ENCODE measurements at places on chromosomes 5 and 9. TPM values are rescaled to one million over a fixed set of nuclear protein-coding genes. Genes with fewer than 3 reads are reported as not detected.

DNA sequence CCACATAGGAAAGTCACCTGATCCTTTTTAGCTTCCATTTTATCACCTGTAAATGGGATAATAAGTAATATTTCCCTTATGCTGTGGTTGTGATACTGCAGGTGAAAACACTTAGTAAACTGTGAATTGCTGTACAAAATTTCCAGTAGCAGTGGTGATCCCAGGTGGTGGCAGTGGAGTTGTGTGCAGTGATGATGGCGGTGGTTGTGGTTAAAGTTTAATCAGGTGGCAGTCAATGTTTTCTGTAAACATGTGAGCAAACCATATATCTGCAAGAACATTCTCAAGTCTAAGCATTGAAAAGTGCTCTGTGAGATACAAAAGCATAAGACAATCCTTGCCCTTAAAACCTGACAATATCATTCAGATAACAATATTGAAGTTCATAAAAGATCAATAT, 480.2 kb downstream of the RASEF start:
- no peaks in the 10 kb centered on the region for H3K36me3 ChIP-seq
- no peak overlapping the region for H3K4me3 ChIP-seq
- DNase-seq, result no peak
- peaks cover 7% of the 10 kb centered on the region for H3K27me3 ChIP-seq
- no peak overlapping the region for H3K27ac ChIP-seq
- no peaks in the 10 kb centered on the region for H3K4me1 ChIP-seq

The LECT2 gene
- not detected for total RNA-seq

DNA sequence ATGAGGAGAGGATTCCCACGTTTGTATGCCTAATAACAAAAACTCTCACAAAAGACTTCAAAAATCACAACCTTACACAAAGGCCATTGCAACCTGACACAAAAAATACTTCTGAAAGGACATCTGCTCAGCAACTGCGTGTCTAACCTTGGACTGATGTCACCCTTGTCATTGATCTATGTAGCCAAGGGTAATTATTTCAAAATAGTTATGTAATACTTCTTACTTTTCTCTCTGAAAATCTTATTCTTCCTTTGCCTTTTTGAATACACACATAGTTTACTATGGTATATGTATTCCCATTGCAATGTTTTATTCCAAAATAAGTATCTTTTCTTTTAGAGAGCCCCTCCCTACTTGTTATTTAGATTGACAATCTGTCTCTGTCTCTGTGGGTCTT, 355.3 kb downstream of the MSX2 start:
- H3K4me1 ChIP-seq, result no peaks in the 10 kb centered on the region
- no peak overlapping the region for H3K4me3 ChIP-seq
- H3K27me3 ChIP-seq, result no peaks in the 10 kb centered on the region
- no peak overlapping the region for H3K27ac ChIP-seq
- H3K36me3 ChIP-seq, result no peaks in the 10 kb centered on the region

DNA sequence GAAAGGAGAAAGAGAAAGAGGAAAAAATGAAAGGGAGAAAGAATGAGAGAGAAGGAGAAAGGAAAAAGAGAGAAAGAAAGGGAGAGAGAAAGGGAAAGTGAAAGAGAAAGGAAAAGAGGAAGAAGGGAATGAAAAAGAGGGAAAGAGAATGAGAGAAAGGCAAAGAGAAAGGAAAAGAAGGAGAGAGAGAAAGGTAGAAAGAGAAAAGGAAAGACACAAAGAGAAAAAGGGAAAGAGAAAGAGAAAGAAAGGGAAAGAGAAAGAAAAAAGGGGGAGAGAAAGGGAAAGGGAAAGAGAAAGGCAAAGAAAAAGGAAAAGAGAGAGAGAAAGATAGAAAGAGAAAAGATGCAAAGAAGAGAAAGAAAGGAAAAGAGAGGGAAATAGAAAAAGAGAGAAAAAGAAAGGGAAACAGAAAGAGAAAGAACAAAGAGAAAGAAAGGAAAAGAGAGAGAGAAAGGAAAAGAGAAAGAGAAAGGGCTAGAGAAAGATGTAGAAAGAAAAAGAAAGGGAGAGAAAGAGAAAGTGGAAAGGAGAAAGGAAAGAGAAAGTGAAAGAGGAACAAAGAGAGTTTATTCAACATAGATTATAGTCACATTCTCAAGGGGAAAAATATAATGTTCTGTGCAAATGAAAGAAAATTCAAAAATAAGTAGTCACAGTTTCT, 165.2 kb downstream of the TMEM38B start:
- DNase-seq, result no peak
- H3K36me3 ChIP-seq, result no peaks in the 10 kb centered on the region
- H3K4me1 ChIP-seq, result no peaks in the 10 kb centered on the region
- no peaks in the 10 kb centered on the region for H3K27me3 ChIP-seq
- no peak overlapping the region for H3K27ac ChIP-seq
- no peak overlapping the region for H3K4me3 ChIP-seq

DNA sequence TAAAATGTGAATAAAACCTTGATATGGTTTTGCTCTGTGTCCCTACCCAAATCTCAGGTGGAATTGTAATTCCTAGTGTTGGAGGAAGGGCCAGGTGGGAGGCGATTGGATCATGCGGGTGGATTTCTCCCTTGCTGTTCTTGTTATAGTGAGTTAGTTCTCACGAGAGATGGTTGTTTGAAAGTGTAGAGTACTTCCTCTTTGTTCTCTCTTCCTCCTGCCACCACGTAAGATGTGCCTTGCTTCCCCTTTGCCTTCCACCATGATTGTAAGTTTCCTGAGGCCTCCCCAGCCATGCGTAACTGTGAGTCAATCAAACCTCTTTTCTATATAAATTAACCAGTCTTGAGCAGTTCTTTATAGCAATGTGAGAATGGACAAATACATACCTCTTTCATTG, 34.9 kb downstream of the TARS1 start:
- no peak overlapping the region for H3K27ac ChIP-seq
- peaks cover 50% of the 10 kb centered on the region for H3K36me3 ChIP-seq
- no peak overlapping the region for H3K4me3 ChIP-seq
- H3K4me1 ChIP-seq, result no peaks in the 10 kb centered on the region
- DNase-seq, result no peak

The NPR3 gene
- total RNA-seq, result 97.0 TPM

GRCh38 chr9:127107929-127108876, 14.2 kb downstream of the ANGPTL2 start:
- peaks cover 8% of the 10 kb centered on the region for H3K36me3 ChIP-seq
- H3K27me3 ChIP-seq, result no peaks in the 10 kb centered on the region
- H3K27ac ChIP-seq, result no peak overlapping the region
- H3K4me1 ChIP-seq, result no peaks in the 10 kb centered on the region

DNA sequence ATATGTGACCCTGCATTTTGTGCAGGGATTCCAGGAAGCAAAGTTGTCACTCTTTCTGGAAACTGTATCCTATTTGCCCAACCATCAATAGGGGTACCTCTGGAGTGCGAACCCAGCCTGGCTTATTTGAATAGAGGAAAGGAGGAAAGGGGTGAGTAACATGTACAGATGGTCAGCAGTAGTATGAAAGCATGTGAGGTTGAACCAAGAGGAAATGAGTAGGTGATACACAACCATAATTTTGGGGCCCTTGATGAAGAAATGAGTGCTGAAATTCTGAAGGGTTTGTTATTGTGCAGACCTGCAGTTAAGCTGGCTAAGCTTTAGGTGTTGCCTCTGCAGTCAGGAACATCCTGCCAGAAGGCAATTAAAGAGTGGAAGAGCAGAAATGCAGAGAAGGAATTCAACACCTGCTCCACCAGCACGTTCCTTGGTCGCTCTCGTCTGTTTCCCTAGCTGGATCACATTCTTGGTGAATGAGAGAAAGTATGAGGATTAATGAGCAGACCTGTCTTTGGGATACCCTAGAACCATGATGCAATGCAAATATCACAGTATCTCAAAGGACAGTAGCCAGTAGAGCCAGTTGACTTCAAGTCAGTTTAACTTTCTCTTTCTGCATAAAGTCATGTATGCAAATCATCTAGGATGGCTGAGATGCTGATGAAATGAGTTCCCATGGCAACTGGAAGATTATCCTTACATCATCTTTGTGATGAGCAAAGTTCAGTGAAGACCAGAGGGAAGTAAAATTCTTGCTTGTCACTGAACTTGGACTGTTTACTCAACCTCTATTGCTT, 13.2 kb upstream of the IL12B start:
- peaks cover 13% of the 10 kb centered on the region for H3K4me1 ChIP-seq
- no peak overlapping the region for H3K4me3 ChIP-seq
- no peaks in the 10 kb centered on the region for H3K27me3 ChIP-seq
- H3K36me3 ChIP-seq, result no peaks in the 10 kb centered on the region
- no peak overlapping the region for H3K27ac ChIP-seq
- no peak for DNase-seq

GRCh38 chr5:150568663-150569062, 60.7 kb downstream of the NDST1 start:
- peaks cover 16% of the 10 kb centered on the region for H3K4me1 ChIP-seq
- no peak for DNase-seq
- no peaks in the 10 kb centered on the region for H3K27me3 ChIP-seq
- no peak overlapping the region for H3K27ac ChIP-seq

The TESK1 gene
- 33.0 TPM for total RNA-seq

- DNase-seq, result peak; percentile 77
- H3K4me1 ChIP-seq, result peaks cover 22% of the 10 kb centered on the region
- peak overlapping the region; percentile 53 for H3K27ac ChIP-seq
- no peak overlapping the region for H3K4me3 ChIP-seq
- H3K36me3 ChIP-seq, result no peaks in the 10 kb centered on the region
Measured at GRCh38 chr9:81609782-81610739, 79.3 kb downstream of the TLE1 start.

GRCh38 chr5:3511519-3511918, 84.1 kb upstream of the IRX1 start:
- H3K4me3 ChIP-seq, result no peak overlapping the region
- DNase-seq, result no peak
- H3K27me3 ChIP-seq, result no peaks in the 10 kb centered on the region
- no peaks in the 10 kb centered on the region for H3K36me3 ChIP-seq
- no peaks in the 10 kb centered on the region for H3K4me1 ChIP-seq
- H3K27ac ChIP-seq, result no peak overlapping the region

The TSSK1B gene
- not detected for total RNA-seq

DNA sequence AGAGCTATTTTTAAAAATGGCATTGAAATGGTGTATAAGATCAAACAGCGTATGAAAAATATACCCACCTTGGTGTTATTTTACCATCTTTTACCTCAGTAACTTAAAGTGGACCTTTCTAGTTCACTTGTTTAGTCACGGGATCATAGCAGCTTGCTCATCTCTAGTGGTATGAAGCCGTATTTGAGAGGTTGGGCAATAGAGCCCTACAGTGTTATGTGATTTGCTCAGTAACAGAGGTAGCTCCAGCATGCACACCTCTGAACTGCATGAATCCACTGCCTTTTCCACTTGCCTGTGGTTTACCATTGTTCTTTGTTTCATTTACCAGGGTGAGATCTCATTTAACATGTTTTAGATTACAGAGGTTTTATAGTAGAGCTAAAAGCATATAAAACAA, 134.4 kb downstream of the ATG10 start:
- H3K4me3 ChIP-seq, result no peak overlapping the region
- no peak overlapping the region for H3K27ac ChIP-seq
- no peaks in the 10 kb centered on the region for H3K27me3 ChIP-seq
- peak; percentile 53 for DNase-seq

DNA sequence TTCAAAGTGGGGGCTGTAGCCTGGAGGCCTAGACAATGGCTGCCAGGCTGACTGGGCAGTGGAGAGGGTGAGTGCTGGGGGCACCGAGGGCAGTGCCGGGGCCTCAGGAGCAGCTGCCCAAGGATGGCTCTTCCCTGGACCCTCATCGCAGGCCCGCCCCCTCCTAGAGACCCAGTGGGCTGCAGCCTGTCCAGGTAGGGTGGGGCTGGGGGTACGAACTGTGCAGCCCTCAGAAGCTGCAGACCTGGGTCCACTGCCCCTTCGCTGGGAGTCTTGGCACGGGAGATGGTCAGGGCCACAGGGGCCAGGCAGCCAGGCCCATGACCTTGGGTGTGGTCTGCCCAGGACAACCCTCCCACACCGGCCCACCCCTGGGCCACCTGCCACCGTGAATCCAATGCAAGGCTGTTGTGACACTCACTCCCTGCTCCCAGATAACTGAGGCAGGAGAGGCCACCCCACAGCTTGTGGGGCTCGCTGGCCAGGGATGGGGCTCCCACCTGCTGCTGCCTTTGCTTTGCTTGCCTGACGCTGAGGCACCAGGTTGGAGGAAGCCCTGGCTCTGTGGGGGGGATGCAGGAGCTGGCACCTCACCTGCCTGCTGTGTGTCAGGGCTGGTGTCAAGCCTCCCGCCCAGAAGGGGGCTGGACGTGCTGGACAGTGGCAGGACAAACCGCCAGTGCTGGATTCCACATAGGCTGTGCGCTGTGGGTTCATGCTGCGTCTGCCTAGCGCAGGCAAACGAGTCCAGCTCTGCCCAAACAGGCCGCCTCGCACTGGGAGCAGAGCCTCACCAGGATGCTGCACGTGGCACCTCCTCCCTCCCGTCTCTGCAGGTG, 23.1 kb upstream of the SLC9A3 start:
- DNase-seq, result no peak
- peaks cover 20% of the 10 kb centered on the region for H3K27me3 ChIP-seq
- H3K4me3 ChIP-seq, result no peak overlapping the region
- no peaks in the 10 kb centered on the region for H3K4me1 ChIP-seq

The PLEKHG4B gene
- not detected for total RNA-seq

DNA sequence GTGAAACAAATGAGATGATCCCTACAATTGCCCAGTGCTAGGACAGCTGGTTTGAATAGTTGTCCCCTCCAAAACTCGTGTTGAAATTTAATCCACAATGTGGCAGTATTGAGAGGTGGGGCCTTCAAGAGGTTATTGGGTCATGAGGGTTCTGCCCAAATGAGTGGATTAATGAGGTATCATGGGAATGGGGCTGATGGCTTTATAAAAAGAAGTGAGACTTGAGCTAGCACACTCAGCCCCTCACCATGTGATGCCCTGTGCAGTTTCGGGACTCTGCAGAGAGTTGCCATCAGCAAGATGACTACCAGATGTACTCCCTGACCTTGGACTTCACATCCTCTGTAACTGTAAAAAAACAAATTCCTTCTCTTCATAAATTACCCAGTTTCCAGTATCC, 33.1 kb downstream of the RANBP6 start:
- H3K4me3 ChIP-seq, result no peak overlapping the region
- no peaks in the 10 kb centered on the region for H3K4me1 ChIP-seq
- no peaks in the 10 kb centered on the region for H3K27me3 ChIP-seq
- peaks cover 2% of the 10 kb centered on the region for H3K36me3 ChIP-seq
- no peak for DNase-seq
- H3K27ac ChIP-seq, result no peak overlapping the region

- H3K27me3 ChIP-seq, result peaks cover 52% of the 10 kb centered on the region
- DNase-seq, result peak; percentile 55
- H3K4me3 ChIP-seq, result peak overlapping the region; percentile 78
- H3K4me1 ChIP-seq, result no peaks in the 10 kb centered on the region
- H3K36me3 ChIP-seq, result no peaks in the 10 kb centered on the region
- H3K27ac ChIP-seq, result no peak overlapping the region
Measured at GRCh38 chr9:96020792-96021550, 145.5 kb downstream of the ERCC6L2 start.

The SPINK13 gene
- total RNA-seq, result not detected
